ENCODE measurements at places on chromosomes 11 and 22. TPM values are rescaled to one million over a fixed set of nuclear protein-coding genes. Genes with fewer than 3 reads are reported as not detected.

The C11orf97 gene
- not detected for total RNA-seq

DNA sequence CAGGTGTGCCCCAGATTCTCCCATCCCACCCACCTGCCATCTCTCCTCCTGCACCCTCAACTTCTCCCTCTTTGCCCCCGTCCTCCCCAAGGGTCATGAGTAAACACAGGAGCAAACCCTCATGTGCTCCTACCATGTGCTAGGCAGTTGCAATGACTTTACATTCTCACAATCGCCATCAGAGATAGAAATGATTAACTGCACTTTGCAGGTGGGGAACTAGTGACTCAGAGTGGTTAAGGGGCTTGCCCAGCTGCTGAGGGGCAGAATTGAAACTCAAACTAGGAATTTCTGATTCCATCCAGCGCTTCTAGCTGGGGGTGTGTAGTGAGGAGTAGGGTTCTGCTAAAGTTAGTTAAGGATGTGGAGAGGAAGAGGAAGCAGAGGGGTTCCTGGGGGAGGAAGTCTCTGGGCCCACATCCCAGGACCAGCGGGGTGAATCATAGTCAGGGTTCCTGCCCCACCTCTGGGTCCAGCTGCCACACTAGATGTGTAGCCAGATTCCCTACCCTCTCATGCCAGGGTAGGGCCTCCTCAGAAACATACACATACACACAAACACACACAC, 16.0 kb upstream of the PRG2 start:
- DNase-seq: no peak

GRCh38 chr11:119567688-119568582, 145.0 kb upstream of the THY1 start:
- DNase-seq: no peak

- DNase-seq: no peak
Observed at GRCh38 chr11:95135155-95135554, 45.5 kb downstream of the ENDOD1 start.

- no peak for DNase-seq
Observed at GRCh38 chr11:65209711-65210360, 28.1 kb downstream of the CAPN1 start.

GRCh38 chr22:49933236-49934159, 15.1 kb downstream of the CRELD2 start:
- DNase-seq: no peak

DNA sequence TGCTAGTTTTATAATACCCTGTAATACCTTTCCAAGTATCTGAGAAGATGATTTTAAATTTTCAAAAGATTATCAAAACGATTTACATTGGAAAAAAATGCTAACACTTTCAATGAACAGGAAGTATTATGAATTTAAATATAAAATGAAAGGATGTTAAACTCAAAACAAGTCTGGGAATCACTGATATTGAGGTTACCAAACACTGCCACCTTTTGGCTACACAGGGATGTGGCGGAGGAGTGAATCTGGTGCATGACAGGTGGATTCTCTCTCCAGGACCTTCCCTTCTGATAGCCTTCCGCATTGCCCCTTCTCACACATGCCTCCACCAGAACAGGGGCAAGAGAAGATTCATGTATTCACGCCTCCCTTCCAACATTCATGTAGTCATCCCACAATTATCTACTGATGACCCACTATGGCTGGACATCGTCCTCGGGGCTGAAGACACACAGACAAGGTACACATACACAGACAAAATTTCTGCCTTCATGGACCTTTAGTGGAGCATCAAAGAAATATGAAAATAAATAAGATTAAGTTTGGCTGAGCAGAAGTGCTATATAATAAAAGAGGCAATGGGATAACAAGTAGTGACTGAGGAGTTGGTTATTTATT, 34.7 kb downstream of the ATG16L2 start:
- DNase-seq: no peak

- peak; percentile 29 for DNase-seq
Observed at GRCh38 chr22:20463324-20464095, 25.9 kb upstream of the SCARF2 start.

GRCh38 chr11:74057249-74058151, 48.6 kb upstream of the UCP3 start:
- DNase-seq: no peak

The MS4A4A gene
- total RNA-seq: not detected

- DNase-seq: no peak
Observed at GRCh38 chr22:43535336-43535735, 123.5 kb downstream of the MPPED1 start.

- no peak for DNase-seq
Observed at GRCh38 chr11:61923166-61924063, 6.0 kb upstream of the RAB3IL1 start.

The C11orf91 gene
- not detected for total RNA-seq

GRCh38 chr11:46616551-46617133, 385 bp downstream of the HARBI1 start:
- DNase-seq: no peak

- no peak for DNase-seq
Observed at GRCh38 chr11:9568161-9568853, 5.2 kb upstream of the WEE1 start.

GRCh38 chr11:90753546-90753945, 530.7 kb upstream of the CHORDC1 start:
- no peak for DNase-seq

The DEFB131B gene
- total RNA-seq: not detected

The SLC15A3 gene
- 2.1 TPM for total RNA-seq

- DNase-seq: no peak
Observed at GRCh38 chr11:130433357-130433756, 4.9 kb upstream of the ADAMTS8 start.

GRCh38 chr11:27557226-27557625, 50.7 kb upstream of the LIN7C start:
- no peak for DNase-seq

The TBX1 gene
- total RNA-seq: 0.09 TPM

DNA sequence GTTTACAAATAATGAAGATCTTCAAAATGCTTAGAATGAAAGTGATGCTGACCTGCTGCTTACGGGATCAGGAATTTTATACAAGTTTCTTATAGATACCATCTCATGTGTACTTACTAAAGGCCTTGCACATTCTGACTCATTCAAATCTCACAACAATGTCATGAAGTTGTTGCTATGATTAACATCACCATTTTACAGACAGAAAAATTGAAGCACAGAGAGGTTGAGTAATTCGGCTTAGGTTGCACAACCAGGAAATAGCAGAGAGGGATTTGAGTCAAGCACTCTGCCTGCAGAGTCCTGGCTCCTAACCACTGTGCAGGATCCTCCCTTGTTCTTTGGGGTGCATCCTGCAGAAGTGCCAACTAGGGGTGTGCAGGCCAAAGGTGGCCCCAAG, 471.9 kb downstream of the MIAT start:
- DNase-seq: no peak

The HTR3A gene
- total RNA-seq: not detected

The HEPN1 gene
- total RNA-seq: not detected

The OR8K3 gene
- total RNA-seq: not detected

- DNase-seq: no peak
Observed at GRCh38 chr11:114197799-114198500, 98.2 kb upstream of the NNMT start.

GRCh38 chr11:74444173-74444826, 23.0 kb downstream of the KCNE3 start:
- no peak for DNase-seq

The DTX4 gene
- total RNA-seq: 0.09 TPM

The DEUP1 gene
- total RNA-seq: not detected

DNA sequence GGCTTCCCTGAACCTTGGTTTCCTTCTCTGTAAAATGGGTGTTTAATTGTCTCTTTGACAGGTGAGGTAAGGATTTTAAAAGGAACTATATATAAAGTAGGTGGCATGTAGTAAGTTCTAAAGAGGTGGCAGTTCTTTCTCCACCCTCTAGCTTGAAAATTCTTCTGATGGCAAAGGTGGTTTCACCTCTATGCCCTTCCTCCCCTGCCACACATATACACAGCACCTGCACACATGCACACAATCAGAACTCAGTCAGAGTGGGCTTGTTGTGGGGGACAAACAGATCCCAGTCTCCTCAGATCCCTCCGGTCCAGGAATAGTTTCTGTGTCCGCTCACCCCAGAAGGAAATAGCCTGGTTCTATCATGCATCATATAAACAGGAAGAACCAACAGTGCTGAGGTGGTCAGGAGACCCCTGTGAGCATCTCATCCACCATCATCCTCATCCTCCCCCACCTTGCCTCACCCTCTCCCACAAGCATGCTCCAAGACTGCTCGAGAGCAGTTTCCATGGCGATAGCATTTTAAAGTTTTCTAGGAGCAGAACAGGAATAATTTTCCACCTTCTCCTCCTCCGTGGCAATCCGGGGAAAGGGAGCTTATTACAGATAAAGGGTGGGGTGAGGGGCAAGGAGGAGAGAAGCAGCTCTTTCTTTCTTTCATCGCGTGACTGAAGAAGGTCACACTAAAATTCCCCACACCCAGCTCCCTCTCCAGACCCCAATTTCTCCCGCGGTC, 123.6 kb downstream of the CHST1 start:
- DNase-seq: no peak

- no peak for DNase-seq
Observed at GRCh38 chr11:64670975-64671374, 52.0 kb downstream of the NRXN2 start.

- DNase-seq: no peak
Observed at GRCh38 chr22:44876921-44877320, 124.5 kb downstream of the ARHGAP8 start.

The SLC25A18 gene
- total RNA-seq: not detected

Data from activated T-helper 2 cell treated with anti-CD3 and anti-CD28 coated beads, Interferon-gamma antibody, Interleukin-2, Interleukin-4, amounts not matched to agents 10 μg/mL and 5 μg/mL and 100 μg/mL, durations not matched to agents 14 hours and 24 hours and 36 hours (primary cell).